ENCODE measurements at places on chromosomes 2 and 18. TPM values are rescaled to one million over a fixed set of nuclear protein-coding genes. Genes with fewer than 3 reads are reported as not detected.

Gene GAREM2
- 4.0 TPM for polyA plus RNA-seq

Gene IL36A
- not detected for polyA plus RNA-seq

Gene PDE1A
- 17.1 TPM for polyA plus RNA-seq

Gene MOGAT1
- polyA plus RNA-seq, result not detected

Data from urinary bladder (tissue), 4 donors.